ENCODE measurements at places on chromosomes 2 and 18.
A peak's percentile ranks its signal among the peaks of the same experiment; 100 is the strongest.

GRCh38 chr2:146934921-146935320 is 909.9 kb upstream of the ACVR2A start:
- DNase-seq, result no peak

DNA sequence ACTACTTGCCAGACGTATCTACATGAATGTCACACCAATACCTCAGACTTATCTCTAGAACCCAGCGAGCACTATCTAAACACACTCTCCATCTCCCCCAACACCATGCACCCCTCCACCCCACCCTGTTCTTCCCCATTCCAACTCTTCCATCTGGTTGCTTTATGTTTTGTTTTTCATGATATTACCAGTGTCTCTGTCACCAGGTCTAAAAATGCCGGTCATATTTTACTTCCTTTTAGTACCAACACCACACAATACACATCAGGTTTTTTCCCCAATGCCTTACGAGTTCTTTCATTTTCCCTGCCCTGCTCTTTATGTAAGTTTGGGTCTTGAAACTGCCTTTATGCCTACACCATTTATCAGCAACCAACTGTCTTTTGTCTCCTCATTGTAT is 10.2 kb upstream of the ITGA4 start:
- no peak for DNase-seq

DNA sequence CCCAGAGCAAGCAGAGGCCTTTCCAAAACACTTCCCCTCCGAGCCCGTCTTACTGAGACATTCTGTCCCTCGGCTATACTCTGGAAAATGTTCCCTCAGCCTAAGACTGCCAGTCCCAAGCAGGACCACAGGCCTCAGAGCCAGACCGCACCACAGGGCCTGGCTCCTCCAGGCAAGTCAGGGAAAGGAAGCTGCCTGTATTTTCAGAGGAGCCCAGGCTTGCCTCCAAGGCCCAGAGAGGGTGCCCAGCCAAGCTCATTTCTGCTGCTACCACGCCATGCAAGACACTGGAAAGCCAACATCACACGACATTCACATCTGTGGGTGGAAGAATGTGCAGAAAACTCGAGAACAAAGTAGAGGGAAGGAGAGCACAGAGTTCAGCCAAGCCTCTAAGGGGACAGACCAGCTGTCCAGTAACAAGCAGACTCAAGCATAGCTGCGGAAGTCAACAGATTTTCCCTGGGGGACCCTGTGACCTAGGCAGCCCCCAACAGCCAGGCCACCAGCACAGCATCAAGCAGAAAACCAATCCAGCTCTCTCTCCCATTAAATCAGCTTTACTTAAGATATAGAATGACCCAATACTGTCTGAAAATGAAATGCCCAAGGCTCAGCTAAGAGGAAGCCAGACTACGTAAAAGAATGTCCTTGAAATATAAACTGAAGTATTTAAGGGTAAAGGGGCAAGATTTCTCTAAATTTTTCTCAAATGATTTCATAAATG is 123.9 kb downstream of the ZFP36L2 start:
- DNase-seq, result no peak

DNA sequence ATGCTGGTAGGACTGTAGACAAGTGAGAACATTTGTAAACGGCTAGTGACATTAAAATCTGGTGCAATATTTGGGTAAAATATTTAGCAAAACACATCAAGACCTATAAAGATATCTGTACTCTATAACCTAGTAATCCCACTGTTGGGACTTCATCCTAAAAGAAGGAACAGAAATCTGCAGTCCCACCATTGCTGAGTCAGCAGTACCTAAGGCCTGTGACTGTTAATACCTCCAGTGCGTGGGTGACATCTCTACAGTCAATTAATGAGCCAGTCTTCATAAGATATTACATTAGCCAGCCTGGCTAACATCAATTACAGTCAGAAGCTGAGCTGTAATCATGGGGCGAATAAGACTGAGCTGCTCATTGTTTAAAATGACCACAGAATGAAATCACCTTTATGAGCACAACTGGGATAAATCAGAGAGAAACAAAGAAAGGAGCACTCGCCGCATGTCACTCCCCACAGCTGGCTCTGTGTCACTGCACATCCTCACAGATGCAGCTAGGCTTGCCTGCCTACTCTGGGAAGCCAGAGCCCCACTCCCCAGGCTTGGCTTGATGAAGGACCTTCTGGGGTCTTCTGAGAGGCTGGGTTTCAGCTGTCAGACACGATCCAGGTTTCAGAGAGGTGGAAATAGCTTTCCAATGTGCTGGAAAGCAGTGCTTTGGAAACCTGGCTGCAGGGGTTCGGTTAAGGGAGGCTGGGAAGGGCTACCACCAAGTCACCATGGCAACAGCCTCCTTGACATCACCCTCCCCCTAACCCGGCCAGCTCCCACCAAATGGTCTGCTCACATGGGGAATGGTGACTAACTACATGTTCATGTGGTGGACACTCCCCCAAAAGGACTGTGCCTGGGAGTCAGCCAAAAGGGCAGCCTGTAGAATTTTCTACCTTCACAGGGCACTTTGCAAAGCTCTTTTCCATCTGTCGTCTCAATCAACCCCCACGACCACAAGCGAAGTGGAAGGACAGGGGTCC is 145.0 kb downstream of the ZBTB7C start:
- no peak for DNase-seq

DNA sequence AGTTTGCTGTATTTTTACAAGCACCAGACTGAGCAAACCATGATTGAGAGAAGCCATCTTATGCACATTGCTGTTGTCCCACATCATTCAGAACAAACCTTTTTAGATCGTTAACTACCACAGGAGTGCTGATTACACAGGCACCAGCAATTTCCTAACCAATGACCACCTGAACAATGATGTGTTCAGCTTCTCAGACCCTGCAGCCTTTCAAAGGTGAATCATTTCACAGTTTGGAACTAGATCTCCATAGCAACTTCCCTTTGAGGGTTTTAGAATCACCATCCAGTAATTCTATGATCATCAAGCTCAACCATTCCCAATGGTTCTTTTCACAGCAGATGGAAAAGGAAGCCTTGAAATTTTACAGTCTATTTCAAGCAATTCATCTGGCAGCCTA is 71.4 kb downstream of the OLA1 start:
- DNase-seq, result peak; percentile 37

- DNase-seq, result peak; percentile 92
Observed at GRCh38 chr2:4673025-4673489, 969.7 kb downstream of the DCDC2C start.

- DNase-seq, result no peak
Observed at GRCh38 chr2:11320698-11321492, 23.5 kb downstream of the ROCK2 start.

DNA sequence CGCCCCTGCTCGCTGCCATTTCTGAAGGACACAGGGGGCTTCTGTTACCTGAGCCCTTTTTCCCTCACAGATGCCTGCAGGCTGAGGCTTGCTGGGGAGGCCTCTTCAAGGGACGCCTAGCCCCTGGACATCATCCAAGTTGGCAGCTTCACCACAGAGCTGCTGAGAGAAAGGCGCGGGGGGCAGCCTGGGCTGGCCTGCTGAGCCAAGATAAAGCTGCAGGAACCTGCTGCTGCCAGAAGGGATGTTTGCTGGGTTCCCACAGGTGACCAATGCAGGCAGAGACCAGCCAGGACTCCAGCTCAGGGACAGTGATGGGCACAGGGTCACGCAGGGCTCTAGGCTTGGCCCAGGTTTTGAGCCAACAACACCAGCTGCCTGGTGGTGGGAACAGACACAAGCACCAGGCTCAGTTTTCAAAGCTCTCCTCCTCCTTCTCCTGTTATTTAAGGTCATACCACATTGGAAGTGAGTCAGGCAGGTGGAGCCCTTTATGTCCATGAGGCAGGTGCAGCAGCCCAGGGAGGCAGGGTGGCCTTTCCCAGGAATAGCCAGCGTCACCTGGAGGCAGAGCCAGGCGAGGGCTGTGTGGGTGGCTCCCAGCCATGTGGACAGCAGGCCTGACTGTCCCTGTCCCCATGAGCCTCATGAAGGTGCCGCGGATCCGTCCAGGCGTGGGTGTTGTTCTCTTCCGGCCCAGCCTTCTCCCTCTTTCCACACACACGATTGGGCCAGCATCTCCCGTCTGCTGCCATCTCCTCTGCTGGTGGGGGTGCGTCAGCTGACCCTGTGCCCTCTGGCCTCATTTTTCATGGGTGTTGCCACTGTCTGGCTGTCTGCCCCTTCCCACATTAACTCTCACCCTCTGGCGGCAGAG is 515.5 kb upstream of the MYT1L start:
- DNase-seq, result peak; percentile 82

DNA sequence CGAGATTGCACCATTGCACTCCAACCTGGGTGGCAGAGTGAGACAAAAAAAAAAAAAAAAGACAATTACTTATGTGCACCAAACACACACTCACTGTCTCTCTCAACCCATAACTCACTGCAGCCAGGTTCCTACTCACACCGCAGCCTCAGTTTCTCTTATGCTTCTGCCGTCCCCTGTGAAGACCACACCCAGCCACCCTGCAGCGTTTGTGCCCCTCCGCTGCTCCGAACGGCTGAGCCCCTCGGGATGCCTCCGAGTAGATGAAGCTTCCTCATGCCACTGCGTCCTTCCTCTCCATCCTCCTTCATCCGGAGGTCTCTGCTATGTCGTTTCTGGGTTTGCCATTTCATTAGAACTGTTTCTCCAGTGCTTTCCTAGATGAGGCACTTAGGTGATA is 160.1 kb downstream of the TWIST2 start:
- no peak for DNase-seq

DNA sequence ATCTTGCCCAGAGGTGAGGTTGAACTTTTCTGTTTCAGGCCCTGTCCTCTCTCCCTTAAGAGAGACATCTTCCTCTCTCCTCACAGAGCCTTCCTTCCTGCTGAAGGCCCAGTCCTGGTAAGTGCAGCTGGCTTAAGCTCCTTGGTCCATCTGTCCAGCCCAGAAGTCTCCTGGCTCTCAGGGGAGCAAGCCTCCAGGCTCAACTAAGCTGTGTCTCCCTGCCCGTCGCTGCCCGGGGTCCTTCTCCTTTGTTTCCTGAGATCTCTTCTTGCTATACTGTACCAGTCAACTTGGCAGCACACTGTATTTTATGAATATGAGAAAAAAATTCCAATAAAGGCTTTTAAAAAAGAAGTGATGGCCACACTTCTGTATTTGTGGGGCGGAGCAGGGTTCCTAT is 77.4 kb downstream of the KCNF1 start:
- no peak for DNase-seq

- DNase-seq, result no peak
Observed at GRCh38 chr2:50748671-50749070, 283.3 kb downstream of the NRXN1 start.

- no peak for DNase-seq
Observed at GRCh38 chr2:205596581-205596980, 85.7 kb upstream of the NRP2 start.

- no peak for DNase-seq
Observed at GRCh38 chr2:3487432-3487831, 31.9 kb downstream of the ADI1 start.

- DNase-seq, result peak; percentile 44
Observed at GRCh38 chr2:237434866-237435311, 20.9 kb upstream of the COL6A3 start.

DNA sequence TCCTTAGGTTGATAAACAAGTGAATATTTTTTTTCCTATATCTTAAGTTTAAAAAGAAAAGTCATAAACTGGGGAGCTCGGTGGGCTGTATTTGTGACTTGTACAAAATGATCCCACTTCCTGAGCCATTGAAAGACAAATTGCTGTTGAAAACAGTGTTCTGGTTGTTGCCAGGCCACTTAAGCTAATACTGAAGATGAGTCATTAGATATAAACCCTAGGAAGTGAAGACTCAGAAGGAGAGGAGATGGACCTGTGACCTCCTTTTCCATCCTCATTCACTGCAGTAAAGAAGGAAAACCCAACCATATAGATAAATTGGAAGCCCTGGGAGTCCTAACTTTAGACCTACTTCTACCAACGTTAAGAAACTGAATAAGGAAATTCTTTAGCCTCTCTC is 46.2 kb upstream of the SERPINE2 start:
- DNase-seq, result no peak

GRCh38 chr2:48508461-48509124 is 21.4 kb upstream of the STON1 start:
- DNase-seq, result no peak

DNA sequence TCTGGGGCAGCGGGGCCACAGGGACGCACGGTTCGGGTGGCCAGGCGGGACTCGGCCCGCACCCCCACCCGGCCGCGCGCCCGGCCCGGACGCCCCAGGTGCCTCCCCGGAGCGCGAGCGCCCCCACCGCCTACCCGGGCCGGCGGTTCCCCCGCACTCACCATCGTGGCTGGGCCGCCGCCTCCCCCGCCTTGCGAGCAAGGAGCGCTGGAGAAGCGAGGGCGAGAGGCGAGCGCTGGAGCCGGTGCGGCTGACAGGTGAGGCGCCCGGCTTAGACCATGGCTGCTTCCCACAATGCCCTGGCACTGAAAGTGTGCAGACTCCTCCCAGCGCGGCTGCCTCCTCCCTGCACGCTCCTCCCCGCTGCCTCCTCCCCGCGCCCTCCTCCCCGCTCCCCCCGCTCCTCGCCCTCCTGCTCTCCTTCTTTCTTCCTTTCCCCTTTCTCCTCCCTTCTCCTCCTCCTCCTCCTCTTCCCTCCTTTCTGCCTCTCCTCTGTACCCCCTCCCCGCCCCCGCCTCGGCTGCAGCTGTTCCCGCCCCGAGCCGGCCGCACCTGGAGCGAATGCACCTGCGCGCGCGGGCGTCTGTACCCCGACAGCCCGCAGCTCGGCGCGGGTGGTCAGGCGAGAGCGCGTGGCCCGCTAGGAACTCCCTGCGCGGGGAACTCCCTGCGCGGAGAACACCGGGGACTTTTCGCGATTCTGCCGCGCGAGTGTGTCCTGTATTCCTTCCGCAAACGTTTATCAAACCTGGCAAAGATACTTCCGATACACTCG is at the start of gene AP1S3:
TSS of gene AP1S3 (minus strand) at position 296 of the 775 bp plus-strand sequence. CDS start at position 164, 132 bp downstream.
- peak; percentile 84 for DNase-seq

DNA sequence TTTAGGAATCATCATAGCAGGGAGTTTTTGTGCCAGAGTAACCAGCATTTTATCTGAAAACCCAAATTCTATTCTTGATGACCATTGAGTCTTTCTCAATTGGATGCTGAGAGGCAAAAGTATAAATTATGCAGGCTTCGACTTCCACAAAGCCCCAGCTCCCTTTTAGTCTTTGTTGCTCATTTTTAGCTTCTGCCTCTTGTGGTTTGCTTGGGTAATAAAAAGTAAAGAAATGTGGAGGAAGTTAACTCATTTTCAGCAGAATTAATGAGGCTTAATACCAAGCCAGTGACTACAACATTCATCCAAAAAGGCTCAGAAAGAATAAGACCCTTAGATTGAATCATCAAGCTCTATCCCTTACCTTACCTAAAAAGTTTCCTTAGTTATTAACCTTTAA is 18.6 kb downstream of the ERMN start:
- DNase-seq, result no peak

GRCh38 chr18:52118684-52119083 is 221.3 kb upstream of the DCC start:
- no peak for DNase-seq

GRCh38 chr2:144671695-144672455 is 152.0 kb upstream of the ZEB2 start:
- no peak for DNase-seq

DNA sequence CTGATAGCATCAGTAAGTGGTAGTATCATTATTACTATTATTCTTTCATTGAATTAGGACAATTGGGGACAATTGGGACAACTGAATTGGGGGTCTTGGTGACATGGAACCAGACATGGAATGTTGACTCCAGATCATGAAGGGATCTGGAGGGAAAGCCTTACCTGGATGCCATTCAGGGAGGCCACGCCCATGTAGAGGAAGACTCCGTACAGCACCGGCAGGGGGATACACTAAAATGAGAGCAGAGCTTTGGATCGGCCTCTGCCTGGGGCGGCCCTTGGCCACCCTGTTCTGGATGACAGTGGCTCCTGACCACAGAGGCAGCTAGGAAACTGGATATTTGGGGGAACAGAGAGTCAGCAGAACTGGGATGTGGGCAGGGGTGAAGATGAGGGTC is 29.2 kb downstream of the MTHFD2 start:
- no peak for DNase-seq

All from NCI-H1436 (cell line).